ENCODE measurements at places on chromosomes 1 and 21. TPM values are rescaled to one million over a fixed set of nuclear protein-coding genes. Genes with fewer than 3 reads are reported as not detected.

The OR6N1 gene
- not detected for total RNA-seq

The COL11A1 gene
- 0.82 TPM for total RNA-seq

The LRRC71 gene
- total RNA-seq = not detected

The PODN gene
- total RNA-seq = 2.2 TPM

The RAB7B gene
- 2.6 TPM for total RNA-seq

The MYBPH gene
- total RNA-seq = not detected

GRCh38 chr1:113895098-113895497 is 7.7 kb upstream of the BCL2L15 start:
- no peak for DNase-seq

DNA sequence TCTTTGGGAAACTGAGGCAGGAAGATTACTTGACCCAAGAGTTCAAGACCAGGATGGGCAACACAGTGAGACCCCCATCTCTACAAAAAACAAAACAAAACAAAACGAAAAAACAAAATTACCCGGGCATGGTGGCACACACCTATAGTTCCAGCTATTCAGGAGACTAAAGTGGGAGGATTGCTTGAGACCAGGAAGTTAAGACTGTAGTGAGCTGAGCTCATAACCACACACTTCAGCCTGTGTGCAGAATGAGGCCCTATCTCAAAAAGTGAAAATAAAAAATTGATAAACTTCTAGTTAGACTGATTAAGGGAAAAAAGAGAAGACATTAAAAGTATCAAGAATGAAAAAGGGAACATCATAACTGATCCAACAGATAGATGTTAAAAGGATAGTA is 154.0 kb downstream of the RHOU start:
- DNase-seq = no peak

DNA sequence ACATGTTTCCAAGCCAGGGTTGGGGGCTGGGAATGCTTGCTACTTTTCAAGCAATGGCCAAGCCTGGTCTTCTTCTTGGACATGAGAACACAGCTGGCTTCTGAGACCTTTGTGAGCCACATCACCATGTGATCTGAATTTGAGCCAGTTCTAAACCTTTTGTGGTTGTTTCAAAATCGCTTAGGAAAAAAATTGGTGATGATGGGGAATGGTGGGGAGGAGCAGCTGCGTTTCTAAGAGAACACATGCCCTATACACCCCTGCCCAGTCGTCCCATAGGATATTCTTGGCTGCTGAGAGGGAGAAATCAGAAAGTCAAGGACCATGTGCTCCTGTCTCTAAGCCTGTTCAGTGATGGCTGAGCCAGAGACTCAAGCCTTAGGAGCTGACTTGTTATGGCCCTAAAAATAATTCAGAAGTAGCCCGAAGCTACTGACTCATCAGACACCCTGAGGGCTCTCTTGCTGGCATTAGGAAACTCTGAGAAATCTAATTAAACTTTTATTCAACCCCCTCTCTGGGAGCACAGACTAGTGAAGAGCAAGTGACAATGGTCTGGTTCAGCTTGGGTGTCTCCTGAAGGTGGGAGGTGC is 30.5 kb downstream of the CCDC185 start:
- no peak for DNase-seq

GRCh38 chr1:77021732-77022131 is 154.5 kb downstream of the ST6GALNAC5 start:
- DNase-seq = no peak

DNA sequence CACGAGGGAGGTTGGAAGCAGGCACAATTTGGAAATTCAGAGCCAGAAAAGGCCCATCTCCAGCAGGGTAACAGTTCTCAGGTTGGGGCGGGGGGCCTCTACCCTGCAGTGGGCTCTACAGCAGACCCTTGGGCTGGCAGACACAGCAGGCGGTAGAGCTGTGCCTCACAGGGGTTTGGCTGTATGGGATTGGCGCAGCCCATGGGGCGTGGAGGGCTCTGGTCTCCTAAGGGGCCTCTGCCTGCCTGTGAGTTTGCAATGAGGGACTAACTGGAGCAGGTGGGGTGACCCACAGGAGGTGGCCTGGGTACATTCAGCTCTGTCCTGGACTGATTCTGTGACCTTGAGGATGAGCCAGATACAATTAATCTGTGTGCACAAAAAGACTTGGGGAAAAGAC is 124.1 kb downstream of the CAMTA1 start:
- DNase-seq = no peak

GRCh38 chr21:37231249-37231645 is 35.9 kb downstream of the VPS26C start:
- no peak for DNase-seq

DNA sequence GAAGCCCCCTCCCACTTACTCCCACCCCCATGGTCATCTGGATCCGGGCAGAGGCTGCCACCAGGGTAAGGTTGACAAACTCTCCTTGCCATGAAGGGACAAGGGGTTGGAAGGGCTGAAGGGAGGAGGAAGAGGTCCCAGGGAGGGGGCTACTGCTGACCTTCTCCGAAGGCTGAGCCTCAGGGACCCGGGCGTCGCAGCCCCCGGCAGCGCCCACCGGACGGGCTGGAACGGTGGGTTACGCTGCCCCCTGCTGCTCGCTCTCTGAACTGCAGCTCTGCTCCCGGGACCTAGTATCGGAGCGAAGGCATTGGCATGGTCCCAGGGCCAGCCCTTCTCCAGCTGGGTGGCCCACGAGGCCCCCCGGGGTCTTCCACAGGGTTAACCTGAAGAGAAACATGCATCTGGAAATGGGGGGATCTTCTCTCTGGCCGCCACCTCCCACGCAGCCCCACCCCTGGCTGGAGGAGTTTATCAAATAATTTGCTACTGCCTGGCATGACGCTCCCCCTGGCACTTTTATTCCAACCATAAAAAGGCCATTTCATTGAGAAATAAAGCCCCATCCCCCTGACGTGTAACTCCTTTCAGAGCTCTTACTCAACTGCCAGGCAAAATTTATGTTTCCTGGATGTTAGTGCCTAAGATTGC is 70.4 kb upstream of the TARDBP start:
- DNase-seq = no peak

DNA sequence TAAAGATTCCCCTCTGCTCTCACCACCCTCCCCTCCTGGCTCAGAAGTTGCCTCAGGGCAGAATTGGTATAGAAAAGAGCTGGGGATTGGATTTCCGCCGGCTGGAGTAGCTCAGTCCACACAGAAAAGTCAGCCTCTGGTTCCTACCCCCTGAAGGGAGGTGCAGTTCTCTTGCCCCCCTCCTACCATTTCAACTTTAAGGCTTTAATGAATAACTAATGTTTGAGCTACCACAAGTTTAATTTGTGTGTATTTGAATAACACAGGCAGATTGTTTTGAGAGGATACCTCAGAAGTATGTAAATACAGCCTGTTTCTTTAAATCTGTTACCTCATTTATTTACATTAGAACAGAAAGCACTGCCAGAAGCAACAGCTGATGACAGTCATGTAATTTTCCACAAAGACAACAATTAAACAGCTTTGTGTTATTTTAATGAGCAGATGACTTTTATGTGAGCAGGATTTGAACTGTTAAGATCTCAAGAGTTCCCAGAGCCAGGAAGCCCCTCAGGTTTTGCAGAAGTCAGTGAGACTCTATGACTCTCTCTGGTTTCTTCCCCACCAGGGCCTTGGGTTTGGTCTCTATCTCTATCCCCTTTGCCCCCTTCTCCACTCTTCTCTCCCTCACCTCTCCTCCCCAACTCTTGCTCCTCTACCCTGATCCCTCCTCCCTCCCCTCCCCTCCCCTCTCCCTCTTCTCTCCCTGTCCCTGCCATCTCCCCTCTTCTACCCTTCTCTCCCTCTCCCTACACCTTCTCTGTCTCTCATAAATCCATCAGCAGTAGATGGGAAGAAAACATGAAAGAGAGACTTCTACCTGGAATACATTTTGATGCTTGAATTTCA is 26.3 kb downstream of the DUSP10 start:
- DNase-seq = no peak

GRCh38 chr1:31798433-31799195 is 17.2 kb downstream of the SPOCD1 start:
- DNase-seq = peak; percentile 57

DNA sequence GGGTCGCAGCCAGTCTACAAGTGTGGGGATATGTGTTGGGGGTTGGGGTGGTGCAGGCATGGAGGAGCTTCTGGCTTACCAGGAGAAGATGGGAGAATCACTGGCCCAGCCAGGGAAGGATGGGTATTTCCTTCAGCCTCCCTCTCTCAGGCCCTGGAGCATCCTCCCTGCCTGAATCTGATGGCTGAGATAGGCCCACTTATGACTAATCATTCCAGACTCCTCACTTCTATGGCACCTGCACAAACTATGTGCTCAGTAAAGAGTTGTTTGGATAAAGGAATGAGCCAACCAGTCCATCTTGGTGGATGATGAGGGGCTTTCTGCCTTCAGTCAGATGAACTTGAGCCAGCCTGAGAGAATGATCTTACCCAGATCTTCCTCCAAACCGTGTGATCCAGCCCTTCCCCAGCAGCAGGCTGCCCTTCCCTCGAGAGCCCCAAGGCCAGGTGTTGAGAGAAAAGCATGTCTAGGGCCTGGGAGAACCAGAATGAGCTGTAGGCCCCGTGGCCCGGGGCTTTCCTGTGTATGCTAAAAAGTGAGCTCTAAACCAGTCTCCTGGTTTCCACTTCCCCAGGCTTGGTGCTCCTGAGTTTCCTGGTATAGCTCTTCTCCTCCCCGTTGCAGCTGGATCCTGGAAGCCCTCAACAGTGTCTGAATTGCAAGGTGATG is 1.3 kb downstream of the GPA33 start:
- no peak for DNase-seq

DNA sequence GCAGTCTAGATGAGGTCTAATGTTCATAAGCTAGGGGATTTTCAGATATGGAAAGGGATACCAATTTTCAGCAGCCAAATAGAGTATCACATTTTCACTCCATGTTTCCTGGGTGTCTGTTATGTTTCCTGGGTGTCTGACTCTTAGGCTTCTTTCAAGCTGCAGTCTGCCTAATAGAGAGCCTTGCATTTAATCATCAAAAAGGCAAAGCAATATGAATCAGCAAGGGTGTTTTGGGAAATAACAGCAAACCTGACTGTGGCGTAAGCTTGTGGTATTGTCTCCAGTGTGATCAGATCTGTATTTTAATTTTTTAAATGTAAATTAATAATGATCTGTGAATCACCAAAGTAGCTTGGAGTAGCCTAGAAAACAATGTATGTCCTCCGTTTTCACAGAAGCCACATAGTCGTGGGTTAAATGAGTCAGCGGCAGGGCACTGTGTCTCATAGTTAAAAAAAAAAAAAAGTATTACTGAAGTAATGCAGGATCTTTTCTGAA is 10.4 kb downstream of the LGALS8 start:
- no peak for DNase-seq

GRCh38 chr1:45014321-45015028 is 2.4 kb downstream of the UROD start:
- peak; percentile 88 for DNase-seq

GRCh38 chr21:44583800-44584147 is 3.4 kb upstream of the KRTAP10-5 start:
- DNase-seq = no peak

DNA sequence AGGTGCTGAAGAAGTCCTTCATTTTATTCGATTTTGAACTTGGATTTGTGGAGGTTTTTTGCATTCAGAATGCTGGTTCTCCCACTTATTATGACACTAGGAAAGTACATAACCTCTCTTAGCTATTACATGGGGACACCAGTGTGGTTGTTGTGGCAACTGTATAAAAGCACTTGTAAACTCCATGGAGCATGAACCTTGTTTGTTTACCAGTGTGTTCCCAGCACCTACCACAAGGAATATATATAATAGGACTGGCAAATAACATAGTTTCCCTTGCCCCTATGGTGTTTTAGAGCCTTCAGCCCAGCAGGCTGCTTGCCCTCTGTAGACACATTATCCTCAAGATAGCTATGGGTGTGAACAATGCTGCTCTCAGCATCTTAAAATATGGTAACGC is 43.1 kb downstream of the RASSF5 start:
- DNase-seq = no peak

- DNase-seq = no peak
Measured at GRCh38 chr1:192940658-192941057, 118.5 kb downstream of the UCHL5 start.

GRCh38 chr1:12472798-12473551 is 145.0 kb downstream of the DHRS3 start:
- DNase-seq = peak; percentile 92

GRCh38 chr1:93976711-93977597 is 67.7 kb upstream of the GCLM start:
- no peak for DNase-seq

- DNase-seq = no peak
Measured at GRCh38 chr21:34358866-34359265, 4.9 kb upstream of the KCNE2 start.

- peak; percentile 81 for DNase-seq
Measured at GRCh38 chr1:9069326-9070100, at the start of gene SLC2A5. Gene SLC2A5, minus strand, starts transcription at chr1:9069635. Its CDS starts 99 bp downstream, at chr1:9069536.

- no peak for DNase-seq
Measured at GRCh38 chr21:33217138-33217520, 12.6 kb upstream of the IFNAR2 start.

GRCh38 chr1:16174886-16175598 is 19.2 kb upstream of the EPHA2 start:
- no peak for DNase-seq

DNA sequence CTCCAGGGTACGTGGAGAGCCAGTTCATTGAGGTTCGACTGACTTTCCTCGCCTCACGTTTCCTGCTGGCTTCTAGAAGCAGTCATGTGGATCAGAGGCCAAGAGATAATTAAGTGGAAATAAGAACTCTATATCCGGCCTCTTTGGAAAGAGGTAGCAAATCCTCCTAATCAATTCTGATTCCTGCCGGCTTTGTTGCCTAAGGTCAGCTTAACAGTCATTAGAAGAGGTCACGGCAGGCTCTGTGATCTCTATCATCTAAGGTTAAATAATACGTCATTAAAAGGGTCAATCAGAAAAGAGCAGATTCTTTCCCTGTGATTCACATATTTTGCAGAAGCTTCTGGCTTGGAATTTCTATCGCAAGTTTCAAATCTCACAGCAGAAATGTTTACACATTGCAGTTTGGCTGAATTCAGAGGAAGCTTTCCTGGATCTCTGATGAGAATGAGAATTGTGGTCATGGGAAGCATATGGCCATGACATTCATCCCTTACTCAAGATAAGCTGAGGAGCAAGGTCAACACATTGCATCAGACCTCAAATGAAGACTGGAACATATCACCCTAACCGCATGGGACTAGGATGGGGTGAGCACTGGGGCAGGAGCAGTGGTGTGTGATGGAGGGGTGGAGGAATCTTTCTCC is 189.4 kb downstream of the PBX1 start:
- DNase-seq = no peak

DNA sequence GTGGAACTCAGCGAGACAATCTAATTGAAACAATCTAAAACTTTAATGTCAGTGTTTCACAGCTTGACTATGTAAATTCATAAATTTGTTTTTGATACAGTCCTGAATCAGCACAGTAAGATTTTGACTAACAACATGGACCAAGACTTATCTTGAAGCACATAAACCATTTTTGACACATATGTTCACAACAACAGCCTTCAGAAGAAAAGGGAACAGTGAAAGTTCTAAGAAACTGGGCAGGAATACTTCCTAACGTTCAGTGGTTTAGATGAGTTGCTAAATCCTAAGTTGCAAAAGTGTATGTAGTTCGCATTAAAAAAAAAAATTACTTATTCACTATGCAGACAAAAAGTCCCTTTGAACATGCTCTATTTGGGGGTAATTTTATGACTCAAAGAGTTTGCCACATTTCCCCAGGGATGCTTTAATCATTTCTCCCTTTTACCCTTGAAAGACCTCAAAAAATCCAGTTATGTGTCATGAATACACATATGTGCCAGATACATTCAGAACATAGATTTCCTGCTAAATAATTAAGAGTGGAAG is 120.2 kb downstream of the MRPL39 start:
- no peak for DNase-seq
